GM12892 (cell line): ENCODE measurements at places on chromosomes 3 and 15.

GRCh38 chr3:17557749-17558463, 184.5 kb downstream of the TBC1D5 start:
- no peak for DNase-seq

DNA sequence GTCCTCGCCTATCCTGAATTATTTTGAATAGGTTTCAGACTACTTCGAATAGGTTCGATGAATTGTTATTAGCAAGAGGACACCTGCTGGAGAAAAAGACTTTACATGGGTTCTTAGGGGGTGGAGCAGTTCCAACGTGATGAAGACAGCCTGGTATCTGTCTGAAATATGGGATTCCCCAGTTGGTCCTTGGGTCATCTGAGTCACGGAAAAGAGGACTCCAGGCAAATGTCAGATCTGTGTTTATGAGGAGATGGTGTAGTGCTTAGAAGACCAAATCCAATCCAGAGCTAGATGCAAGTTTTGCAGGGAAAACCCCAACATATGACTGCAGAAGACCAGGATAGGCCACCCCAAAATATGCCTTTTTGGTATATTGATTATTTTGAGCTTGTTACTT, 98.9 kb upstream of the IGSF10 start:
- no peak for DNase-seq

- no peak for DNase-seq
These were observed 104.8 kb downstream of the ETFA start for GRCh38 chr15:76206325-76206976.

- no peak for DNase-seq
These were observed 79.4 kb downstream of the PEX5L start for GRCh38 chr3:179957264-179957845.

- no peak for DNase-seq
These were observed 220 bp downstream of the TP63 start for GRCh38 chr3:189631409-189631808.

DNA sequence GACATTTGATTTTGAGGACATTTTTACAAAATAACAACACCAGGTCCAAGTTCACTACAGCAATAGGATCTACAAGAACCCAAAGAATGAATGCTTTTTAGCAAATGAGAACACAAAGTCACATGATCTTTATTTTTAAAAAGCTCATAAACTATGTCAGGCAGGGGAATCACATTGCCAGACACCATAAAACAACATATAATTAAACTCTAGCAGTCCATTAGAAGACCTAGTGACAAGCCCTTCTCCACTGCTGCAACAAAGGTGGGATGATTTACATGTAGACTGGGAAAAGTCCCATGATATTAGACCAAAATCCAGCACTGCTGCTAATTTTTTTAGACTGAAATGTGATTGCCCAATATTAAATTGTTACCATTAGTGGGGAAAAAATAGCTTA, 92.6 kb downstream of the FHIT start:
- no peak for DNase-seq

DNA sequence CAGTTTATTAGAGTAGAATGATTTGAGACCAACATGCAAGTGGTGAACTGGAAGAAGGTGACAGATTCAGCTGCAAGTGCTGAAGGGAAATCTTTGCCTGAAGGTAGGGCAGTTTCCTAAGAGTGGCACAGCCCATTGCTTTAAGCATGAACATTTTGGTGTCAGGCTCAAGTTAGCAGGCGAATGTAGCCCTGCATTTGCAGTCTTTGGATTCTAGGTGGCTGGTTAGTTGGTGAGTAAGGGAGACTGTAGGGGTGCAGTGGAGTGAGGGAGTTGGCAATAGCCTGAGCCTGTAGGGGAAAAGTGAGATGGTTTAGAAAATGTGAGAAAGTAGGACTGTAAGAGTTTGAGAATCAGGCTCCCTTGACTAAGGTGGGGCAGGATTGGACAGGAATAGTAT, 29.7 kb downstream of the UBE2E2 start:
- no peak for DNase-seq

DNA sequence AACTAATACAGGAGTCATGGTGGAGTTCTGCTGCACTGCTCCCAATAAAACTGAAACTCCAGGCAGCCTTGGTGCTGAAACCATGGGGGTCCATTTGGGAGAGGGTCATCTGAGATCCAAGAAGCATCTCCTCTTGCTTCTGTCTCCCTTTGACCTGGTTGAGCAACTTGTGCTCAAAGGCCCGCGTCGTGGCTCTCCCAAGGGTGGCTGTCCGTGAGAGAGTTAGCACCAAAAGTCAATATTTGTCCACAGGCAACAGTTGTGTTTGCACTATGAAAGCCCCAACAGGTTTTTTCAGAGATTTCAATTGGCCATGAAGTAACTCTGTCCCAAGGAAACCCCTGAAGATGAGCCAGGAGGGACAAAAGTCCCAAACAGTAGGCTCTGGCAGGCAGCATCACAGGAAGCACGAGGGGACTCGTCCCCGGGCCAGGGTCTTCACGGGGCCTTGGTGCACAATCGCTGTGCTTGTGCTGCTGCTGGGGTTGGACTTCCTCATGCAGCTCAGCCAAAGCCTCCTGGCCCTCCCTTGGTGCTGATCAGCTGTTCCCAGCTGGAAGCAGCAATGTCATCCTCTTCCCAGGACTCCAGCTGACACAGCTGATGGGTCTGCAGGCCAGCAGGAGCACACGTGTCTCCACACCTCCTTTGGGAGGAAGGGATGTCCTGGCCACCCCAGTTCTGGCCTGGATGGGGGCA, 39.4 kb upstream of the WNT5A start:
- DNase-seq, result no peak

DNA sequence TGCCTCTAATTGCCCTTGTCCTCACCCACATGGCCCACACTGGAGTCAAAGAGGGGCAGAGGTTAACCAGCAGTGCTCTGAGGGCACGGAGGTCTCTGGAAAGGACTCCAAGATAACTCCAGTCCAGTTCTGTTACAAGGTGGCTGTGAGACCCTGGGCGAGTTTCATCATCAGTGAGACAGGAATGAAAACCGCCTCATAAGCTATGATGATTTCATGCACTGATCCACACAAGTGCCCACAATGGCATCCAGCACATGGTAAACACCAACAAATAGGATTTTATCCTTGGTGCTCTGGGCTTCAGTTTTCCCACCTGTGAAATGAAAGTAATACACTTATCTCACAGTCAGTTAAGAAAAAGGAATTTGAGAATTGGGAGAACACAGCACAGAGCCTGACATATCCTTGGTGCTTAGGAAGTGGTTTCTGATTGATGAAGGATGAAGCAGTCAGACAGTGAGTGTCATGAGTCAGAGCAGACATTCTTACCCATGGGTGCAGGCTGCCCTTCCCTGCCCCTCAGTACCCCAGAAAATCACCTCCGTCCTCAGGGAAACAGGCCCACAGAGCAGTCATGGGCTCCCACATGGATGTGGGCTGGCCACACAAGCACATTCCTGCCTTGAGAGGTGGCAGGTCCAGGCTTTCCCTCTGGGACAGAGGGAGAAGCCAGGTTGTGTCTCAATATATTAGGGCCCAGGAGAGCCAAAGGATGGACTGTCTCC, 48.4 kb downstream of the DAPK2 start:
- DNase-seq, result no peak

GRCh38 chr3:124584552-124585391, 145.5 kb upstream of the UMPS start:
- peak; percentile 38 for DNase-seq

GRCh38 chr3:14496351-14496750, 43.8 kb downstream of the GRIP2 start:
- no peak for DNase-seq

GRCh38 chr3:14152233-14152962, 26.0 kb downstream of the XPC start:
- DNase-seq, result no peak

GRCh38 chr15:64090527-64090926, 3.1 kb downstream of the CIAO2A start:
- peak; percentile 28 for DNase-seq

DNA sequence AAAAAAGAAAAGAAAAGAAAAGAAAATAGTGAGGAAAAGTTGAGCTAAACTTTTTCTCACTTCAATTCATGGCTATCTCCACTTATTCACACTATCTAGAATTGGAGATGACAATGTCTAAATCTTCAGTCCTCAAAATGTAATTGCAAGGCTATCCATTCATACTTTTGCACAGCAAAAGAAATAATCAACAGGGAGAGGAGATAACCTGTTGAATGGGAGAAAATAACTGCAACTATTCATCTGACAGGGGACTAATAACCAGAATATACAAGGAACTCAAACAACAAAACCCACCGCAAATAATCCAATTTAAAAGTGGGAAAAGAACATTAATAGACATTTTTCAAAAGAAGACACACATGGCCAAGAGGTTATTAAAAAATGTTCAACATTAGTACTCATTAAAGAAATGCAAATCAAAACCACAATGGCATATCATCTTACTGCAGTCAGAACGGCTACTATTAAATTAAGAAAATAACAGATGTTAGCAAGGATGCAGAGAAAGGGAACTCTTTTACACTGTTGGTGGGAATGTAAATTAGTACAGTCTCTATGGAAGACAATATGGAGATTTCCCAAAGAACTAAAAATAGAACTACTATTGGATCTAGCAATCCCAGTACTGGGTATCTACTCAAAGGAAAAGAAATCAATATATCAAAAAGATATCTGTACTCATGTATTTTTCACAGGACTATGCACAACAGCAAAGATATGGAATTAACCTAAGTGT, 73.5 kb upstream of the PPIB start:
- no peak for DNase-seq

- no peak for DNase-seq
These were observed 78.9 kb upstream of the DPH6 start for GRCh38 chr15:35624881-35625280.

- DNase-seq, result no peak
These were observed 163.5 kb downstream of the GABRG3 start for GRCh38 chr15:27134481-27134880.
